ENCODE measurements at places on chromosomes 6 and 20. TPM values are rescaled to one million over a fixed set of nuclear protein-coding genes. Genes with fewer than 3 reads are reported as not detected.

Gene PSORS1C2
- not detected for total RNA-seq

Gene C6orf132
- 1.3 TPM for total RNA-seq

Gene LIME1
- 6.2 TPM for total RNA-seq

Gene CTCFL
- total RNA-seq, result not detected

Gene TMEM239
- total RNA-seq, result not detected

Gene FERMT1
- total RNA-seq, result 17.0 TPM

Gene COL19A1
- not detected for total RNA-seq

Gene DYNLT2
- 0.65 TPM for total RNA-seq

Gene PI16
- total RNA-seq, result not detected

Gene TRAPPC3L
- not detected for total RNA-seq

Gene SUN5
- total RNA-seq, result not detected

Gene GLP1R
- not detected for total RNA-seq

Gene RNF146
- 9.8 TPM for total RNA-seq

Gene LRRC73
- 1.4 TPM for total RNA-seq

Gene RCAN2
- total RNA-seq, result not detected

Gene DEFB119
- total RNA-seq, result not detected

Gene SLX4IP
- total RNA-seq, result 2.2 TPM

Gene CGA
- 0.29 TPM for total RNA-seq

Gene KHDC1L
- 0.51 TPM for total RNA-seq

Gene SOX18
- 2.8 TPM for total RNA-seq

Gene NELFCD
- total RNA-seq, result 46.9 TPM

Gene RBL1
- total RNA-seq, result 9.2 TPM

Gene ADGB
- not detected for total RNA-seq

Gene CUTA
- 209 TPM for total RNA-seq

Gene ELMO2
- 17.8 TPM for total RNA-seq

Gene HCK
- total RNA-seq, result 0.08 TPM

Gene JAG1
- total RNA-seq, result 54.7 TPM

Gene TREM1
- not detected for total RNA-seq

Gene GPR63
- total RNA-seq, result 0.64 TPM

Gene PPP1R14C
- total RNA-seq, result 0.78 TPM

Gene CEP57L1
- 10.4 TPM for total RNA-seq

Gene UNC5CL
- 0.57 TPM for total RNA-seq

Gene BMP2
- total RNA-seq, result 0.64 TPM

Gene GMPR
- total RNA-seq, result 0.61 TPM

Gene DEFB124
- total RNA-seq, result not detected

Gene BTNL2
- not detected for total RNA-seq

Gene TOX2
- 9.2 TPM for total RNA-seq

Gene HLA-DPB1
- total RNA-seq, result not detected

Gene ADGRF4
- 8.7 TPM for total RNA-seq
